ENCODE measurements at places on chromosomes 3 and 15. TPM values are rescaled to one million over a fixed set of nuclear protein-coding genes. Genes with fewer than 3 reads are reported as not detected.

DNA sequence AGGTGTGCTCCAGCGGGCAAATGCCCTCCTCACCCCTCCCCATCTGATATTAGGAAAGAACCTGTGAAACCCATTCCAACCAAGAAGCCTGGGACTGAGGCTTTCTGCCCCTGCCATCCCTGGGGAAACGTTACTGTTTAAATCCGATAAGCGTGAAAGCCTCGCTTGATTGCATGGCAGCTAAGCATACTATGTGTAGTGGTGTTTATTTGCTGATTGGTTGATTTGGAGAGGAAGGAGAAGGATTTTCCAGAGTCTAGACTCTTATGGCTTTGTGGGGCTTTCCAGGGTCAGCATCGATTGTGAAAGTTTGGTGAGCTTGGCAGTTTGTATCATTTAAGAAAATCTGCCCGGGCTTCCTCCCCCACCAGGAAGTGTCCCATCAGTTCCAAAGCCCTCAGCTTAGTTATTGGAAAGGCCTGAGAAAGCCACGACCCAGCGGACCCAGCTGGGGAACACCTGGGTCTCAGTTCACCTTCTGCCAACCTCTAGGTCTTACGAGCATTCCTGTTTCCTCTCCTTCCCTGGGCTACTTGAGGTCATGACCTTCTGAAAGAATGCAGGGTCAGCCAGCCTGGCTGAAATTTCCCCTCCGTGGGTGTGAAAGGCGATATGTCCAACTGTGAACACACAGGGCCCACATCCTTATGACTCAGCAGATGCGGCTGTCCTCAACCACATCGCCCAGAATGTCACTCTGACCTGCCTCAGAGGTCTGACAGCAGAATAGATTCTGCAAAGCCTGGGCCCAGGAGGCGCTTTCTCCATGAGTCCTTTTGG is 62.8 kb upstream of the HERC1 start:
- no peak for DNase-seq

- DNase-seq: no peak
These were observed 25.8 kb downstream of the CHRM5 start for GRCh38 chr15:33994005-33994615.

DNA sequence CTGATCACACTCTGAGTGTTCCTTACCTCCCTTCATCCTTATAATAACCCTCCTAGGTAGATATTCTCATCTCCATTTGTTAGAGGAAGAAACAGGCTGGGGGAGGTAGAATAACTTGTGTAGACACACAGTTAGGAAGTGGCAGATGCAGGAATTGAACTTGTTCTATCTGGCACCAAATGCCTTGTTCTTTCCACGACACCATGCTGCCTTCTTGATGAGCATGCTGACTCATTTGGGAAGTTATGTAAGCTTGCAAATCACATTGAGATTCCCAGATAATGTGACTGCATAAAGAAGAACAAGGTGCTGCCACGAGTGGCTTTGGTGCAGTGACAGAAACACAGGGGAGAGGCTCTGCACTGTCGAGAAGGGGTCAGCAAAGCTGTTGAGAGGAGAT is 27.5 kb upstream of the NDUFB4 start:
- DNase-seq: no peak

DNA sequence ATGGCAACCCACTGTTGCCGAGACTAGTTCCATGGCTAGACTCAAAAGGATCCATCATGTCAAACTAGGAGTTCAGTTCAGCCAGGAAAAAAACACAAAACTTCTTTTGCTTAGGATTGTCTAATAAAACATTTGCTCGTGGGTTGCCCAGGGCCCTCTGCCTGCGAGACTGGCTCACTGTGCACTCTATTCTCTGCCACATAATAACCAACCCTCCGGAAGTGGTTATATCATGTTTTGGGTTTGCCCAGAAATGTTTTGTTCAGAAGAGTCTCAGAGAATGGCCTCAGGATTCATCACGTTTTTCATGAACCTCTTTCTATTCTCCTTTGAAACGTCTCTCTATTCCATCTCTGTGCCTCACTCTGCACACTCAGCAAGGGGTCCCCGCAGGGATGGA is 216.1 kb downstream of the SV2B start:
- no peak for DNase-seq

Gene USP8
- 54.5 TPM for total RNA-seq

Gene PLA2G4D
- not detected for total RNA-seq

Gene PP2D1
- not detected for total RNA-seq

Gene MST1R
- total RNA-seq: 1.2 TPM
